Fibroblast of villous mesenchyme (primary cell): ENCODE measurements at places on chromosomes 5 and 9. TPM values are rescaled to one million over a fixed set of nuclear protein-coding genes. Genes with fewer than 3 reads are reported as not detected.
A peak's percentile ranks its signal among the peaks of the same experiment; 100 is the strongest.

DNA sequence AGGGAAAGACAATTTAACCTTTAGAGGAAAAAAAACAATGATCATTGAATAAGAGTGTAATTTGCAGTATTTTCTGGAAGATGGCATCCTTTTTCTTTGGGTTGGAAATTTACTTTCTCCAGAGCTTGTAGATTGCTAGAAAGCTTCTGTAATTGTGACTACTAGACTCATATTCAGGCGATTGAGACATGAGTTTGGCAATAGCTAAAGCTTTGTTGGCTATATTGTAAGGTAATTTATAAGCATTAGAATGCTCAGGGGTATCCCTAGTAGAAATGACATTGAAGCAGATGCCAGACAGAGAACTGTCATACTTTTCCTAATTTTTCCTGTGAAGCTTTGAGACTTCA lies 115.3 kb downstream of the UNC13B start:
- DNase-seq = no peak

DNA sequence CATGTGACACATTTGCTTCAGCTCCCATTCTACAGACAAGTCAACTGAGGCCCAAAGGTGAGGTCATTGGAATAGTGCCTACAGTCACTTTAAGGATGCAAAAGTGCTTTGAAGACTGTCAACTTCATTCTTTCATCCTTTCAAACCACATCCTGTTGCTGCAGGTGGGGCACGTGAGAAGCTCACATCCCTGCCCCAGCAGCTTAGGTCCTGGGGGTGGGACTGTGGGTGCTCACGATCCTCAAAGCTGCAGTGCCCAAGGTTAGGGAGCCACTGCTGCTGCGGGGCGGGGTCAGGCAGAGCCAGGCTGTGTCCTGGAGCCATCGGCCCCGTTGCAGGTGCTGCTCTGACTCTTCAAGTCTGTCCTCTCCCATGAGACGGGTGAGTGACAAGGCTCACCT lies 57.9 kb upstream of the IER5L start:
- DNase-seq = no peak

DNA sequence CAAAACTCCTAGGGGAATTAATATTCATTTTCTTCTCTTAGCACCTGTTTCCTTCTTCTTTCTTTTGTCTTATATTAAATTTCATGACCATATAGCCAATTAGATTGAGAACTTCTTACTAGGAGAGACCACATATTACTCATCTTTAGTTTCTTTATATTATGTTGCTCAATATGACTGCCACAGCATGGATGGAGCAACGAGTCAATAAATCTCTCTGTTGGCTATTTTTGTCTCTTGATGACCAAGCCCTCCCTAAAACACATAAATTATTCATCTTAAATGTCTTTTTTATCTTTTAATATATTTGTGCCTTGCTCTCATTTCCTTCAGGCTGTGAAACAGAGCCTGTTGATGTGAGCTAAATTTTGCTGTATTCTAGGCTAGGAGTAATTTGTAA lies 123.0 kb downstream of the ADAMTSL1 start:
- DNase-seq = peak; percentile 78

DNA sequence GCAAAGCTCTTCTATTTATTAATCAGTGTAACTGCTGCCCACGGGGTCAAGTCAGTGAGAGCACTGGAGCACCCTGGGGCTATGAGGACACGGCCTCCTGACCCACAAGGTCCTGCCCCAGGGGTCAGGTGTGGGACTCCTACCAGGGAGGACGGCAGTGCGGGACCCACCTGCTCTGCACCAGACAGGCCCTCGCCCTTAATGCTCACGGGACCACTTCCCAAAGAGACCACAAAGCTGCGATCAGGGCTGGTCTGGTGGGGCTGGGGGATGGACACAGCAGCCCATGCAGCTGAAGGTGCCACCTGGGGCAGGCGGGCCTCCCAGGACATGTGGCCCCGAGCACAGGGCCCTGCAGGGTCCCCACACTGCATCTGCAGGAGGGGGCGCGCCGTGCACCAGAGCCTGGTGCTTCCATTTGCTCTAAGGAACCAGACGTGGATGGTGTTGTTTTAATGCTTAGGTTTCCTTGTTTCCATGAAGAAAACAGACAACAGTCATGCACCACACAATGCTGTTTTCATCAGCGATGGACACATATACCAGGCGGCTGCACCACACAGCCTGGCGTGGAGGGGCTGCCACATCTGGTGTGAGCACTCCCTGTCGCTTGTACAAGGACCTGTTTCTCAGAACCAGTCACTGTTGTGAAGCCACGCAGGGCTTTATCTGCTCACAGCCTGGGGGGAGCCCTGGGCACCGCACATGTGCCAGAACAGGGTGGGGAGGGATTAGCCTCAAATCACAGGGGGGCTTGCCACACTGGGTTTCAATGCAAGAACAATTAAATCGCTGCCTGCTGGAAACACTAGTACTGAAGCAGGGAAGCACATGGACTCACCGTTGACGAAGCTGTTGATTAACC lies 22.6 kb downstream of the CLPTM1L start:
- no peak for DNase-seq

The SLC6A19 gene
- not detected in 2 replicates for total RNA-seq

DNA sequence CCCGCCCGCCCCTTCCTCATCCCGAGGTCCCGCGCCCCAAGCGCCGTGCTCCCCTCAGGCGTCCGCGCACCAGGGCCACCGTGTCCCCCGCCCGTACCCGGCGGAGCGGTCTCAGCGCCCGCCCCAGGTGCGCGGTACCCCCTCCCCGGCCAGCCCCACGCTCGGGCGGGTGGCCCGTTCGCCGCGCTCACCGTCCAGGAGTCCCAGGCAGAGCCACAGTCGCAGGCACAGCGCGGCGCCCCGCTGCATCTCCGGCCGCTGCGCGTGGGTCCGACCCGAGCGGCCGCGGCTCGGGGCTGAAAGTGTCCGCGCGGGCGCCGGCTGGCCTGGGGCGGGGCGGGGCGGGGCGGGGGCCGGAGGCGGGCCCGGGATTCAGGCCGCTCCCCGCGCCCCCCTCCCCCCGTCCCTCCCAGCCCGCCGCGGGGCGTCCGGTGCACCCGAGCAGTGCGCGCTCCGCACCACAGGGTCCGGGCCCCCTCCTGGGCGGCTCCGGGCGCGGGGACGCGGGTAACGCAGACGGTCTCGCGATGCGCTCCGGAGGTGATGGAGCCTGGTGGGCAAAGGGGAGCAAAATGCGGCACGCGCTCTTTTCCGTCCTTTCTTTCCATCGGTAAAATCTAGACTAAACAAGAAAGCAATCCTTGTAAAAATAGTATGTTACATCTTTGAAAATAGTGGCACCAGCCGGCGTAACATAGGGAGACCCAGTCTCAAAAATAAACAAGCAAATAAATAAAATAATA lies at the start of gene FLT4:
FLT4 (minus strand) TSS at position 304 of the 743 bp plus-strand sequence; CDS start at position 249, 55 bp downstream.
- no peak for DNase-seq
